LHCN-M2 (cell line): ENCODE measurements at places on chromosomes 1 and 21.
A peak's percentile ranks its signal among the peaks of the same experiment; 100 is the strongest.

DNA sequence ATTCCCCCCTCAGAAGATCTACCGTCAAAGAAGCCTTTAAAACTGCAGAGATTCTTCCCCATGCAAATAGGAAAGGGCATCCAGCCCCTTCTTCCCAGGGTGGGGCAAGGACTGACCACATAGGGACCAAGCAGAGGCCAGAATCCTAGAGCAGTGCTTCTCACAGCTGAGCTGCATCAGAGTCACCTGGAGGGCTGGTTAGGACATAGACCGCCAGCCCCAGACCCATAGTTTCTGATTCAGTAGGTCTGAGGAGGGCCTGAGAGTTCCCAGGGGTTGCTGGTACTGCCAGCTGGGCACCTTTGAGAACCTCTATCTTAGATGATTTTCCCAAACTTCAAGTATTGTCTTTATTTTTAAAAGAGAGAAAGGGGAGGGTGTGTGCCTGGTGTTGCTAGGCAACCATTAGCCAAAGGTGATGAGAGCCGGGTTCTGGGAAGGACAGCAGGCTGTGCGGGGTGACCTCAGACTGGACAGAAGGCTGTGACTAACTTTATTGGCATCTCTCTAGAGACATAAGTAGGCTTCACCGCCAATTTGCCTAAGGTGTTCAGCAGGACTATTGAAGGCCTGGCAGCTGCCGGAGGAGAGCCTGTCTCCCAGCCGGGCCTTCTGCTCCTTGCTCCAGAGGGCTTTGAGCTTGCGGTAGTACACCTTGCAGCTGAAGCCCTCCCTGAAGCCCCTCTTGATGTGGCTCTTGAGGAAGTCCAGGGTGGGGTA, 3.0 kb downstream of the SPATA46 start:
- peak; percentile 84 for DNase-seq

DNA sequence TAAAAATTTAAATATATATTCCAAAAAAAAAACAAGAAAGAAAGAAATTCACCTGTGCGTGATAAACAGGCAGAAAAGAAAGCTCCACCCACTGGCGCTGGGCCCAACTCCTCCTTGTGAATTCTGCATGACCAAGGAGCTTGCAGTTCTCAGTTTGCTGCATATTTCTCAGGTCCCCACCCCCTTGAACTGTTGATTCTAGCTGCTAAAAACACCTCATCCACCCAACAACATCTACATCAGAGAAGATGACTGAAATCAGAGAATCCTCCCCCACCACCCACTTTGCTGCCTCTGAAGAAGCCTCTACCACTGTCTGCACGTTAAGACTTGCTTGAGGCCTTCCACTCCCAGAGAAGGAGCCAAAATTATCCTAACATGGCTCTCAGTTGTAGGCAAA, 104.8 kb downstream of the RGS2 start:
- DNase-seq = no peak

DNA sequence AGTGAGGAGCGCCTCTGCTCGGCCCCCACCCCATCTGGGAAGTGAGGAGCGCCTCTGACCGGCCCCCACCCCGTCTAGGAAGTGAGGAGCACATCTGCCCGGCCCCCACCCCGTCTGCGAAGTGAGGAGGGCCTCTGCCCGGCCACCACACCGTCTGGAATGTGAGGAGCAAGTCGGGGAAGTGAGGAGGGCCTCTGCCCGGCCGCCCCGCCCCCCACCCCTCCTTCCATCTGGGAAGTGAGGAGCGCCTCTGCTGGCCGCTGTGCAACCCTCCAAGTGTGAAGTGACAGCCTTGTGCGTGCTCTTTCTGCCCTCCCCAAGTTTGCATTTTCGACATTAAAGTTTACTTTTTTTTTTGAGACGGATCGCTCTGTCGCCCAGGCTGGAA, 5.1 kb upstream of the ZZZ3 start:
- DNase-seq = no peak

- DNase-seq = no peak
Measured at GRCh38 chr1:87728169-87728568, 399.5 kb downstream of the LMO4 start.

DNA sequence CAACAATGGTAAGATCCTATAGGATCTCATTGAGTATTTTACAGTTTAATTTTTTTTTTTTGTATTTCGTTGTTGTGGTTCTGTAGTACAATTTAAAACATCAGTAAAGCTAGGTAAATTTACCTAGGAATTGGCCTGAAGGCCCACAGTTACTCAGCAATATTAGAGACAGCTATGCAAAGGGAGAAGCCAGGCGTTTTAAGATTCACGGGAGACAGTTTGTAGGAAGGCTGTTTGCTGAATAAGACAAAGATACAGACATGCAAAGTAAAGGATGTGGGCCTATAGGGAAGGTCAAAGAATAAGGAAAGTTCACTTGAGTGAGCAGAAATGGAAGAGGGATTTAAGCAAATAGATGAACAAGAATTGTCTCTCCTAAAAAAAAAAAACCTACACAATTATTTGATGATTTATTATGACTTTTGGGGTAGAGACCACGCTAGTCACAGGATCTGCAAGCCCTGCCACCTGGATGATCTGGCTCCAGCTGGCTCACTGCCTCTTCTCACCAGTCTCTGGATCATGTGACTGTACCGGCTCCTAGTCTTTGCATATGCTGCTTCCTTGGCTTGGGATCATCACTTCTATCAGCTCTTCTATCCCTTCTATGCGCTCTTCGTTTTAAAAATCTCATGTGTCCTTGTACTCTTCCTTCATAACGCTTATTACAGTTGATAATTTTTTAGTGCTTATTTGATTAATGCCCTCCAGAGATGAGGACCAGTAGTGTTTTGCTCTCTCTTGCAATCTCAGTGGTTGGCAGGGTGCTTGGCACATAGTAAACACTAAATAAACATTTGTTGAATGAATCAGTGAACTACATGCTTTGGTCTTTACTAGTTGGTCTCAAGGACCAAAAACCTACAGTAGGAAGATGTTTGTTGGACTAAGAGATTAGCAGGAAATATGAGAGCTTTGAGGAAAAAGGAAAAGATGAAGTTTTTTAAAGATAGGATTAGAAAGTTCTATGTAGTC, 14.1 kb downstream of the DYRK1A start:
- DNase-seq = no peak

- DNase-seq = no peak
Measured at GRCh38 chr1:175207971-175208370, 15.4 kb upstream of the KIAA0040 start.

- DNase-seq = peak; percentile 68
Measured at GRCh38 chr1:235513495-235514366, 9.5 kb upstream of the B3GALNT2 start.

DNA sequence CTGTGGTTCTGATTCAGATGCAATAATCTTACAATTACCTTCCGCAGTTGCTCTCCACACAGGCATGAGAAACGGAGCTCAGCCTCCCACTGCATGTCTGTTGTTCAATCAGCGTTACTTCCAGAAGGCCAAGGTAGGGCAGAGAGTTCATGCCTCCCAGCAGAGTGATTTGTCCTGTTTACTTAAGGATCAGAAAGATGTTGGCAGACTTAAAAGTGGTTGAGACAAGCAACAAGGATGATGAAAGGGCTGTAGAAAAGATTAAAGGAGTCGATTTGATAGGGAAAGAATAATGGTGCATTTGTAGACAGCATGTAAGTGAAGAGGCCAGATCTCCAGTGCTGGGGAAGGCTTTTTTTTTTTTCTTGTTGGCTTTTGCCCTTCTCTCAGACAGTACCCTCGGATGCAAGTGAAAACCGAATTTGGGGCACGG, 26.6 kb downstream of the ARMH1 start:
- DNase-seq = no peak

- peak; percentile 13 for DNase-seq
Measured at GRCh38 chr21:46617267-46618051, 12.6 kb upstream of the S100B start.

DNA sequence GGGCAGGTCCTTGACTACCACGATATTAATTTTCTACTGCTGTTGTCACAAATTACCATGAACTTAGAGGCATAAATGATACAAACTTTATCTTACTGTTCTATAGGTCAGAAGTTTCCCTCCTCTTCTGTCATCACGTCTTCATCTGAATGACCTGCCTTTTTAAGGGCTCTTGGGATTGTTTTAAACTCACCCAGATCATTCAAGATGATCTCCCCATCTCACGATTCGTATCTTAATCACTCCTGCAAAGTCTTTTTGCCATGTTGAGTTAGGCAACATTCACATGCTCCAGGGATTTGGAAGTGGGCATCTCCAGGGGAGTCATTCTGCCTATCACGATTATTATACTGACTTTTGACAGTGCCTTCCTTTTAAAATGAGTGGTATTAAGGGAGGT, 32.1 kb downstream of the NCAM2 start:
- DNase-seq = no peak

- no peak for DNase-seq
Measured at GRCh38 chr1:41280202-41281032, 38.3 kb upstream of the SCMH1 start.

- DNase-seq = no peak
Measured at GRCh38 chr1:226129230-226129629, 57.3 kb downstream of the ACBD3 start.

DNA sequence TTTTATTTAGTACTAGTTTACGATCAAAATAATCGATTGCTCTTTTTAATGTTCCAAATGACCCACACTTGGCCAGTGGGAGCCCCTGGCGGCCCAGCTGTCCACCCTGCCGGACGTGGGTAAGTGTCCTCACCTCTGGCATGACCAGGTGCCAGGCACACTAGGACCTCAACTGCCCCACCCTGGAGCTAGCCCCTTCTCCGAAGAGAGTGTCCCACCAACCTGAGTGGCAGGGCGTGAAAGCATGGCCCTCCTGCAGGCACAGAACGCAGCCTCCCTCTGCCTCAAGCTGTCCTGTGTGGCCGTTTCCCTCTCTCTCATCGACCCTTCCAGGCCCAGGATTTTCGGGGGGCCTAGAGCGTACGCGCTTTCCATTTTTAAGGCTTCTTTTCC, 32.9 kb upstream of the AGPAT3 start:
- no peak for DNase-seq

DNA sequence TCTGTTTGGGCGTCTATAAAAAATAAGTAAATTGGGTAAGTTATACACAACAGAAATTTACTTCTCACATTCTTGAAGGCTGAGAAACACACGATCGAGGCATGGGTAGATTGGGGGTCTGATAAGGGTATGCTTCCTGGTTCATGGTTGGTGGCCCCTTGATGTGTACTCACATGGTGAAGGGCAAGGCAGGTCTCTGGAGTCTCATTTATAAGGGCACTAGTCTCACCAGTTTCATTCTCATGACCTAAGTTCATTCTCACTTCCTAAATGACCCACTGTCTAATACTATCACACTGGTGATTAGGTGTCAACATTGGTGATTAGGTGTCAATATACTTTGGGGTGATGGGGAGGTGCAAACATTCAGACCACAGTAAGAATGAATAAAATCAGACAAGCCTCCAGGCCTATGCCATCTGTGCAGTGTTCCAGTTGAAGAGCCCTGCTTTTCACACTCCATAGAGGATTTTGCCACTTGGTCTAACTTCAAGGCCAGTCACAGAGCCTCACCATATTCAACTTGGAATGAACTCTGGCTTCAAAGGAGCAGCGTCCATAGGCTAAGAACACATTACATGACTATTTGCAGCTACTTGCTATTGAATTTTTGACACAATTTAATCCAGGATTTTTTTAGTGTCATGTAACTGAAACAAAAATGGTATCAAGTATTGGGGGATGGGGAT, 2.5 kb upstream of the GBP4 start:
- DNase-seq = no peak

GRCh38 chr1:39717809-39718208, 20.9 kb upstream of the PPIE start:
- DNase-seq = no peak

- no peak for DNase-seq
Measured at GRCh38 chr1:4614371-4615137, 39.9 kb upstream of the AJAP1 start.

- DNase-seq = no peak
Measured at GRCh38 chr1:27380224-27380623, 2.9 kb downstream of the CD164L2 start.

GRCh38 chr1:18417316-18418269, 63.1 kb upstream of the KLHDC7A start:
- no peak for DNase-seq

DNA sequence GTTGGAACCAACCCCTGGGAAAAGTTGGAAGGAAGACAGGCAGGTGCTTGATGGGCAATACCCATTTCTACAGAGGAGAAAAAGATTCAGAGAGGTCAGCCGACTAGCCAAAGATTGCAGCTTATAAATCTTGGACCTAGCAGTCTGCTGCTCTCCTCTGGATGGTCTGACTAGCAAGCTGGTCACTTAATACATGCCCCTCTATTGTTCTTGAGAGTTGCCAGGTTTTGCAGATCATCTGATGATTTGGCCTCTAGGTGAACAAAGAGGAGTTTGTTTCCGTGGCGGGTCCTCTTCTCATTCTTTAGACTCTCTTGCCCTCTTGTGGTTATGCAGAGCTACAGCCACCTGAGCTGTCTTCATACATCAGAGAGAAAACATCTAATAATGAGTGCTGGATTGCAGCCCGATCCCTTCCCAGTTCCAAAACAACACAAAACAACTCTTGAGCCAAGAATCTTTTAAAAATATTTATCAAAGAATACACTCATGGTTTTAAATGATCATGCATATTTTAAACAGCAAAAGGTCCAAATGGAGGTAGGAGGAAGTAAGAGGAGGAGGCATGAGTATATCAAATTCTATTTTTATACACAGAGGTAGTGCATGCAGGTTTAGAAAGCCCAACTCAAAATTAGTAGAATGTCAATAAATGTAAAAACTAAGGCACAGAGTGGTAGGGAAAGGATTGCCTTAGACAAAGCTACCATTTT, 115.7 kb downstream of the SLC30A10 start:
- DNase-seq = peak; percentile 48

- DNase-seq = no peak
Measured at GRCh38 chr21:42172596-42173483, 46.1 kb upstream of the ABCG1 start.

DNA sequence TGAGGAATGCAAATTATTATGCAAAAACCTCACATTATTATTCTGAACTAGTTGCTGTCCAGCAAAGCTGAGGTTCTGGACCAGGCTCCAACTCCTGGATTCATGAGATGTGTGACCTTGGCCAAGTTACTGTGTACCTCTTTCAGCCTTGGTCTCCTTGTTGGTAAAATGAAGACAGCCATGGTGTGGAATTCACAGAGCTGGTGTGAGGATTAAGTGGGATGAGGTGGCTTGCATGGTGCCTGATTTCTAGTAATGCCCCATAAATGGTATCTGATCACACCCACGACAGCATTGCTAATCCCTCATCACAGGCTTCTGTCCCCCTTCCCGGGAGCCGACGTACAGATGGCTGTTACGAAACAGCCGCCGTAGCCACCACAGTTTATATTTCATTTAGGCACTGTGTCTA, 59.6 kb downstream of the PGBD5 start:
- DNase-seq = no peak

- no peak for DNase-seq
Measured at GRCh38 chr1:116038679-116039078, 62.4 kb downstream of the SLC22A15 start.

DNA sequence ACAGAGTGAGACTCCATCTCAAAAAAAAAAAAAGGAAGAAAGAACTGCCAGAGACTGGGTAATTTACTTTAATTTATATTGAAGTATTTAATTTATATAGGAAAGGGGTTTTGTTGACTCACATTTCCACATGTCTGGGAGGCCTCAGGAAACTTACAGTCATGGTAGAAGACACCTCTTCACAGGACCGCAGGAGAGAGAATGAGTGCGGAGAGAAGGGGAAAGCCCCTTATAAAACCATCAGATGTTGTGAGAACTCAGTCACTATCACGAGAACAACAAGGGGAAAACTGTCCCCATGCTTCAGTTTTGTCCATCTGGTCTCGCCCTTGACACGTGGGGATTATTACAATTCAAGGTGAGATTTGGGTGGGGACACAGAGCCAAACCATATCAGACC, 25.8 kb upstream of the PPP1R8 start:
- DNase-seq = no peak
